ENCODE measurements at places on chromosomes 11 and 22.

- DNase-seq = no peak
Measured at GRCh38 chr11:22472306-22472705, 134.1 kb downstream of the SLC17A6 start.

DNA sequence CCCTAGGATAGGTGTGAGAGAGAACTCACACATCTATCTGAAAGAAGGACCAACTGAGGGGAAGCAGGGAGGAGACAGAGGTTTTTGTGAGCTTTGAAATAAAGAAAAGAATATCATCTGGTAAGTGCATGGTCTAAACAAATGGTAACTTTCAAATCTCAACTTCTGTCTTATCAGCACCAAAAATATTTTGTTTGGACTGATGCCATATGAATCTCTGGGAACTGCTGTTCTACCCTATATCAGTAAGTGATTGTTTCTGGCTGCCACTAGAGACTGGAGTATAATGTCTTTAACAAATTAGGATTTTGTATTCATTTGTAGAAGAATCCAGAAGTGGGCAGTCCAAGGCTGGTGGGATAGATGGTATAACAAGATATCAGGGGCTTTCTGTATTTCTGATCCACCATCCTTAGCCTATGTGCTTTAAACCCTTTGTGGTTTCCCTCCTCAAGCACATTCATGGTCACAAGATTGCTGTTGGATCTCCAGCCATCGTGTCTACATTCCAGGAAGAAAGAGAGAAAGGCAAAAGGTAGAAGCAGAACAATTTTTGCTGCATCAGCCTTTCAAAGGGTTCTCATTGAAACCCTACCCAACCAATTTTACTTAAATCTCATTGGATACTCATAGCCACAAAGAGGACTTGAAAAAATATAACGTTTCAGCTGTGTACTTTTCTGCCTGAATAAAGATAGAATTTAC lies 4.7 kb downstream of the HEPHL1 start:
- DNase-seq = no peak

DNA sequence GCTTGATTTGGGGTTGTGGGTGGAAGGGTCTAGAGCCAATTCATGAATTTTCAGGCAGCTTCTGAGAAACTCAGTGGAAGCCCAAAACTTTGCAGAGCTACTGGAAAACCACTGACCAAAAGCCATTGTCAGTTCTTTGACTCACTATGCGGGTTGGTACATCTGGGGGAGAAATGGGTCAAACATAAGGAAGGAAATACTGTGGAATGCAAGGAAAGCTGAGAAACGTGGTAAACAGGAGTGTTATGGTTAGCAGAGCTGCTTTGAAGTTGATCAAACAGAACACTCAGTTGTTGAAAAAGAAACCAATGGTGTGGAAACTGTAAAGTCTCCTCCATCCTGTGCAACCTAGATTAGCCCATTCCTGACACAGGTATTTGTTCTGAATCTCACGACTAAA lies 6.3 kb upstream of the ABTB2 start:
- no peak for DNase-seq

GRCh38 chr11:12831471-12832202 lies 157.4 kb downstream of the TEAD1 start:
- no peak for DNase-seq

- DNase-seq = no peak
Measured at GRCh38 chr11:66365711-66366619, 5.6 kb downstream of the SLC29A2 start.

- DNase-seq = no peak
Measured at GRCh38 chr22:45612940-45613339, 58.7 kb upstream of the ATXN10 start.

GRCh38 chr11:62817129-62817528 lies 11.9 kb upstream of the NXF1 start:
- DNase-seq = no peak

- peak; percentile 12 for DNase-seq
Measured at GRCh38 chr11:92667486-92668152, 301.8 kb upstream of the MTNR1B start.

GRCh38 chr22:47624252-47625012 lies 862.0 kb downstream of the TBC1D22A start:
- no peak for DNase-seq

GRCh38 chr11:129224538-129224937 lies 32.4 kb upstream of the ARHGAP32 start:
- no peak for DNase-seq

GRCh38 chr11:44823006-44823405 lies 96.2 kb downstream of the TSPAN18 start:
- DNase-seq = peak; percentile 56

- peak; percentile 91 for DNase-seq
Measured at GRCh38 chr11:120235024-120235628, 4.8 kb upstream of the POU2F3 start.

DNA sequence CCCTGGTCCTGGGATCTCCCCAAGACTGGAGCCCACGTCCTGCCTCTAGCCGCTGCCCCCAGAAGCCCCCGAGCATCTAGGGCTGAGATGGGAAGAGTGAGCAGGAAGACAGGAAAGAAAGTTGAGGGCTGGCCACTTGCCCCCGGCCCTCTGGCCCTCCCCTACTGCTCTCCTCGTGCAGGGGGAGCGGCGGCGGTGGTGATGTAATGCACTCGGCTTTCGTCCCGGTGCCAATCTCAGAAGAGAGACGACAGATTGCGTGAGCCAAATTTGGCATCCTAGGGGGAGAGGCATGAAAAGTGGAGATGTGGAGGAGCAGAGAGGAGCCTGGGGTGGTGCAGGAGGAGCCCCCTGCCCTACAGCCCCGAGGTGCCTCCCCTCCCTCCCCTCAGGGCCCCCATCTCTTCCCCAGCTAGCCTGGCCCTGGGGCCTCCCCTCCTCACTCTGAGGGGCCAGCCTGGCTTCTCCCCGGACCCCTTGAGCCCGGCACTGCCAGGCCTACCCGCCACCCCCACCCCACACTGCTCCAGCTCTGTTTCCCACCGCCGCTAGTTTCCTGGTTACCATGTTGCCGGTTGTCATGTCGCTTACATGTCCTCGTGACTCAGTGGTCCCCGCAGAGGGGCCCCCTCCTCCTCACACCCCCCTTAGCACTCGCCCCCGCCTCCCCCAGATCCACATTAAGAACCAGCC lies 2.5 kb downstream of the KCNJ4 start:
- DNase-seq = peak; percentile 81

GRCh38 chr11:36620246-36620645 lies 22.2 kb upstream of the RAG2 start:
- no peak for DNase-seq

DNA sequence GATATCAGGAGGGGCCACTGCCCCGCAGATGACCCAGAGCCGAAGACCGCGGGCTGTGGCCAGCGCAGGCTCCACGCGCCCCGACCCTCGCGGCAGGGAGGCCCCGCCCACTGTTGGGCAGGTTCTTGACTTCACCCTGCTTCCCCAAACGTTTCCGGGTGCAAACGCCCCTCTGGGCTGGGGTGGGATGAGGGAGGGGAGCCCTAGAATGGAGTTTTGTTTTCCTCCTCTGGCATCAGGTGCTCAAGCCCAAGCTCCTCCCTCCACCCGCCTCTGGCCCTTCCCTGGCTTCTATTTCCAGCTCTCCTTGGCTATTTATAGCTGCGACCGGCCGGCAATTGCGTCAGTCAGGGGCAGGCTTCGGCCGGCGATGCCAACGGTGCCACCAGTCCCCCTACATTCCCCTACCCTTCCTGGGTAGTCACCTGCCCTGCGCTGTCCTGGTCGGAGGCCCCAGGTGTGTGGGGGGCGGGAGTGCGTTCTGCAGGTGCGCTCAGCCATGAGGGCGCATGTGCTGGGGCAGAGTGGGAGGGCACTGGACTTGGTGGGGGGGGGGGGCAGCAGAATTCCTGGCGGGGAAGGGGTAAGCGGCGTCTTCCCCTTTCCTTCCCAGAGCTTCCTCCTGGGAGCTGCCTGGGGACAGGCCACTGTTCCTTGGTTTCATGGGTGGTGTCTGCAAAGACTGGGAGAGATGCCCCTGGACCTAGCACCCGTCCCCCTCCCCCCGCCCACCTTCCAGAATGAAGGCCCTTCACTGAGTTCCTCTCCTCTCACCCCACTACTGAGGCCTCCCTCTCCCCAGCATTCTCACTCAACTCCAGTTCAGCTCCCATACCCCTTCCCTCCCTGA lies 23.6 kb downstream of the DUSP8 start:
- peak; percentile 93 for DNase-seq
